ENCODE measurements at places on chromosomes 12 and 14.
A peak's percentile ranks its signal among the peaks of the same experiment; 100 is the strongest.

- DNase-seq, result no peak
These were observed 701 bp downstream of the SPRING1 start for GRCh38 chr12:116736962-116737773.

DNA sequence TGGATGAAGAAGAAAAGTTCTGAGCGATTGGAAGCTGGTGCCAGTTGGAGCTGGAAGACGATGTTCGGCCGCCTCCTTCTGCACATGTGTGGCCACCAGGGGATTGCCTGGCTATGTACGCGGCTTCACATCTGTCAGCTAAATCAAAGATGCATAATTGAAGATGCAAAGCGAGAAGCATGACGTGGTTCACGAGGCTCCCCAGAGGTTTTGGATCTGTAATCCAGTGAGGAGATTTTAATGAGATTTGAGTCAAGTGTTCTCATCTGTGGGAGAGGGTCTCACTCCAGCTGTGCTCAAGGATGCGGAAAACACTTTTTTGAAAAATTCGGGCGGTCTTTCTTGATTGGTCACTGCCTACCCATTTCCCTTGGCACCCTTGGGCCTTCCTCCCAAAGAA, 94.6 kb downstream of the PAX9 start:
- no peak for DNase-seq

DNA sequence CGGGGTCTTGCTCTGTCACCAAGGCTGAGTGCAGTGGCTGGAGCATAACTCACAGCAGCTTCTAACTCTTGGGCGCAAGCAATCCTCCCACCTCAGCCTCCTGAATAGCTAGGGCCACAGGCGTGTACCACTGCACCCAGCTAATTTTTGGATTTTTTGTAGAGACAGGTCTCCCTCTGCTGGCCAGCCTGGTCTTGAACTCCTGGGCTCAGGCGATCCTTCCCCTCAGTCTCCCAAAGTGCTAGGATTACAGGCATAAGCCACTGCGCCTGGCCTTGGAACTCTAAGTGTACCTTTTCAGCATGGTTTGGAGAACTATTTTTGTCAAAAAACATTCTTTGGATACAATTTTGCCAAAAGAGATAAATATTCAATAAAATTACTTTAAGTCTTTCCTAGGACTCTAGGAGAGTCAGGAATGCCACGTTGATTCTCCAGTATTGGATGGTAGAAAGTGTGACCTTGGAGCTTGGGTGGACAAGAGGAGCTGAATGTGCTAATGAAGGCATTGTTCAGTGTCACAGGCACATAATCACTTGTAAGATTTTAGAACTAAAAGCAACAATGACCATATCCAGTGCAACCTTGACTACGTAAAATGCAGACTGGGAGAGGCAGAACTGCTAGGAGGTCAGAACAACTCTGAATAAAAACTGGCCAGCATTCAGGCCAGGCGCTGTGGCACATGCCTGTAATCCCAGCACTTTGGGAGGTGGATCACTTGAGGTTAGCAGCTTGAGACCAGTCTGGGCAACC, 2.8 kb downstream of the SRSF9 start:
- DNase-seq, result peak; percentile 41

DNA sequence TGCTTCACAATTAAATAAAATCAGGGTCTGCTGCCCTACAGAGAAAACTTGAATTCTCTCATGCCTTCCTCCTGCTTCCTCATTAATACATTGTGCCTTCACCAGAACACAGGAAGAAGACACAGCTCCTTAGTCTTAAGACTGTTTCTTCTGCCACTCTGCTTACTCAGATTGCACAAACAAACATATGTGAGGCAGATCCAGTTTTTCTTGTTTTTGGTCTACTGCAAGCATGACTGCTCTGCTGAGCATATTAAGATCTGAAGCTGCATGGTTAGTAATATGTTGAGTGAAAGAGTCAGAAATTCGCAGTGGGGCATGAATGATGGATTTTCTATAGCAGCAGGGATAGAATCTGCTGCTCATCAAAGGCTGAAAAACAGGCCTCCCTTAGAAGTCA, 321.1 kb upstream of the STXBP6 start:
- DNase-seq, result no peak

DNA sequence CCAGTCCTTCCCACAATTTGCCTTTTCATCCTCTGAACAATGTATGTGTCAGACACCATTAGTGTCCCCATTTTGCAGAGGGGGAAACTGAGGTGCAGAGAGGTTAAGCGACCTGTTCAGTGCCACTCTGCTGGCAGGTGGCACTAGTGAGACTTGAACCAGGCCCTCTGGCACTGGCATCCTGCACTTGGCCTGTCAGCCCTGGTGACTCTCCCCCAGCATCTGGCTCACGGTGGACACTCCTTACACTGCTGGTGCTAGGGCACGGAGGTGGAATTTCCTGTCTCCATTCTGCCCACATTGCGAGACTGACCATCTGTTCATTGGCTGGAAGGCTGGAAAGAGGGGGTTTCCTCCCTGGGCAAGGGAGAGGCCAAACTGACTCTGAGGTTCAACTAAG, 48.7 kb downstream of the CCNK start:
- DNase-seq, result no peak

DNA sequence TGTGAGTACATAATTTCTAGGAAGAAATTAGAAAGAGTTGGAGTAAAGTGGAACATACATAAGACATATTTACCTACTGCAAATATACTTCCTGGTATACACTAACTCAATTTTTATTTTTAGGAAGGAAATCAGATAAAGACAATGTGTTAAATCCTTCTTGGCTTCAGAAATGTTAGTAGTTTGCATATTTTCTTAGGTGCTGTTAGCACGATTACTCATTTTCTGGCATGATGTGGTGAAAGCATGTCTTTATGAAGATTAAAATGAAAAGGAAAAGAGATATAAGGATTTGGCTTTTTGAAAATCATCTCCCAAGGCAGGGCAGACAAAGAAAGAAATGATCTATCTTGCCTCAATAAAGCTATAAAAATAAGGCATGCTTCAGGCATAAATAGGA, 287.6 kb upstream of the E2F7 start:
- DNase-seq, result peak; percentile 55

- DNase-seq, result no peak
These were observed 170.5 kb downstream of the PIK3C2G start for GRCh38 chr12:18431771-18432170.

- no peak for DNase-seq
These were observed 72.8 kb downstream of the TAOK3 start for GRCh38 chr12:118299791-118300460.

GRCh38 chr12:125458552-125459268, 393.5 kb downstream of the AACS start:
- no peak for DNase-seq

DNA sequence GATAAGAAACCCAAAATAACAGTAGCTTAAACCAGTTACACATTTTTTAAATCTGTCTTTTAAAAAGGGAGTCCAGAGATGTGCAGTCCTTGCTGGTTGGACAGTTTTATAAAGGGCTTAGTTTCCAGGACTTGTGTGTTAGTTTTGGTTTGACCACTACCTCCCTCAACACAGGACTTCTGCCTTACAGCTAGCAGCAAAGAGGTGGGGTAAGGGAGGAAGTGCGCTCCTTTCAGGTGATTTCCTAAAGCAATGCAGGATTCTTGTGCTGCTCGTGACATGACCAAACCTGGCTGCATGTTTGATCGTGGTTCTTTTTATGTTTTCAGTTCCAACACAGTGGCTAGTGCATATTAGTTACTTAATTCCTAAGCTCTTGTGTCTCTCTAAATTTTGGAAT, 266.2 kb downstream of the TMTC2 start:
- DNase-seq, result no peak

DNA sequence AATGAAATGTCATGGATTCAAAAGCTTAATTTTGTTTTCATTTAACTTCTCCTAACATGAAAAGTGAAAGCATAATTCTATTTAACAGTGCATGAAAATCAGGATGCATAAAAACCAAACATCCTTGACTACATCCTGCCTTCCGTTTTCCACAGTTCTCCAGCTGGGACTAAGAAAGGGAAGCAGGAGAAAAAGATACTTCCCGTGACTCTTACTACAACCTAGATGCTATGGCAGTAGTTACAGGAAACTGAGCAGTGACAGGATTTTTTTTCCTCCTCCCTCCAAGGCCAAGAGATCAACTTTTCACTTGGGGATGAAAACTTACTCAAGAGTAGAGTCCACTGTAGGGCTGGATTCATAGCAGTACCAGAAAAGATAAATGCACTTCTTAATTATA, 2.6 kb downstream of the EXOC5 start:
- no peak for DNase-seq

GRCh38 chr12:67433385-67434175, 164.4 kb downstream of the CAND1 start:
- DNase-seq, result peak; percentile 57

- DNase-seq, result no peak
These were observed 12.5 kb downstream of the FGF6 start for GRCh38 chr12:4432878-4433744.

DNA sequence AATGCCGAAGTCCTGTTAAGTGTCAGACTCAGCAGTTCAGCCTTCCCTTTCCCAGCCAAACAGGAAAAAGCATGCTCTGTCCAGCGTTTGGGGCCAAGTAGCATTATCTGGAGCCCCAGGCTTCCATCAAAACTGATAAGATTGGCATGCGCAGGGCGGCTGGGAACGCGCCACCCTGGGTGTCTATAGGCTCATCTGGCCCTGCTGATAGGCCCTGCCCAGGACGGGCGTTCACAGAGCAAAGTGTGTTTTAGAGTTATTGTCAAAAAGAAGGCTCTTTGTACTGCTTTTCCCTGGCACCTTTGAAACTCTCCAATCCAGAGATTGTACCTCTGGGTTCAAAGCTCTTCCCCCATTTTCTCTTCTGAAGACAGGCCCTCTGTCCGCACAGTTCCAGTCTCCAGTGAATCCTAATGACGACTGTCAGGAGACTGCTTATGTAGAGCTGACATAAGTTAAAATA, at the start of gene ART4:
Gene ART4, minus strand, starts transcription at position 102 of the 463 bp plus-strand sequence. CDS start 413 bp downstream, outside the sequence.
- DNase-seq, result no peak

DNA sequence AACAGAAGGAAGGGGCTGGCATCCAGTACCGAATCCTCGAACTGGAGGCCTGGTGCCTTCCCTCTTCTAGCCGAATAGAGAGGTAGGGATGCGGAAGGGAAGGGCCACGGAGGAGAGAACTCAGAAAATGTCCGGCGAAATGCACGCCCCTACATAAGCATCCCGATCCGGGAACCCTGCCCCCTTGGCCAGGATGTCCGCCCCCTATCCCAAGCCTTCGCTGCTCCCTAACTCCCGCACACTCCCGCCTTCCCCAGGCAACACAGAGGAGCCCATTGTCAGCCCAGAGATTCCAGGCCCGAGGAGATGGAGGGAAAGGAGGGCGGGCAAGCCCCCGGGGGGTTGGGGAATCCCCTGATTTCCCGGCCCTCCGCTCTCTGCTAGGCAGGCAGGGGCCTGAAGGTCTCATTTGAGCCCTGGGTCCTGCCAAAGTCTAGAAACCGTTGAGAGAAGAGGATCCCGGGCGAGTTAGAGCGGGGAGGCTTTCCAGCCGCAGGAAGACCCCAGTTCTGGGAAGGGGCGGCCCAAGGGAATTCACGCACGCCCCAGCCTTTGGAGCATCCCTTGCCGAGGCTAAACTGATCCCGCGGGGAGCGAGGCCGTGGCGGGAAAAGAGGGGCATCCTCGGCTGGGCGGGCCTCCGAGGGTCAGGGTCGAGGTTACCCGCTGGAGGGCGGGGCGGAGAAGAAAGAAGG, 569 bp upstream of the ARHGEF40 start:
- peak; percentile 50 for DNase-seq

DNA sequence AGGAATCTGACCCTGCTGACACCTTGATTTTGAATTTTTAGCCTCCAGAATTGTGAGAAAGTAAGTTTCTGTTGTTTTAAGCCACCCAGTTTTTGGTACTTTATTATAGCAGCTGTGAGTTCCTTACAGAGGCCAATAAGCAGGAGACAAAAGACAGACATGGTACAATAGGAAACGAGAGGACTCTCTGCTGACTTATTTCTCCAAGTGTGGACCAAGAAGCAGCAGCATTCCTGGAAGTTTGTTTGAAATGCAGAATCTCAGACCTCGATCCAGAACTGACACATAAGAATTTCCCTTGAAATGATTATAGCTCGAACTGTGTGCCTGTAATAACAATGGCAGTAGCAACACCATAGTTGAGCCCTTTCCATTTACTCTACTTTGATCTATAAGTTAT, 31.9 kb upstream of the LUM start:
- no peak for DNase-seq

GRCh38 chr14:56514663-56515371, 64.8 kb upstream of the TMEM260 start:
- DNase-seq, result peak; percentile 22

- DNase-seq, result no peak
These were observed 42.7 kb upstream of the TMEM132C start for GRCh38 chr12:128224226-128224625.

GRCh38 chr12:48003226-48004052, 837 bp downstream of the COL2A1 start:
- no peak for DNase-seq

- DNase-seq, result peak; percentile 11
These were observed 8.1 kb downstream of the LETMD1 start for GRCh38 chr12:51056242-51056641.

DNA sequence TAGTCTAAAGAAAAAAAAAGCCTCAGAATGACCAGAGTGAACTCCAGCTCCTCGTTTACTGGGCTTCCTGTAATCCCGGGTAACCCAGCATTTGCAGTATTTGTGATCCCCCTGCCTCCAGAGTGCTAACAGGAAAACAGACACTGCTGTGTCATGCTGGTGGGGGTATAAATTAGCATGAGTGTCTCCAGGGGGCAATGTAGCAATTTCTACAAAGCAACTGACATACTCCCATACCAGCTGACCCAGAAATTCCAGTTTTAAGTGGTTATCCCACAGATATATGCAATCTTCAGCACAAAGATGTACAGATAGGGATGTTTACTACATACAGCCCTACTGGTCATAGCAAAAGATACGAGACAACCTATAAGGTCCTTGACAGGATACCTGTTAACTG, 18.8 kb downstream of the TTC7B start:
- peak; percentile 71 for DNase-seq

GRCh38 chr12:57842342-57843294, 3.9 kb downstream of the CTDSP2 start:
- DNase-seq, result peak; percentile 31

GRCh38 chr14:22338917-22339715, 249.9 kb downstream of the DAD1 start:
- DNase-seq, result peak; percentile 68

- DNase-seq, result no peak
These were observed 30.6 kb upstream of the TMX1 start for GRCh38 chr14:51209457-51209856.

All from fibroblast of skin of right quadriceps (primary cell).